ENCODE measurements at places on chromosomes 3 and 15. TPM values are rescaled to one million over a fixed set of nuclear protein-coding genes. Genes with fewer than 3 reads are reported as not detected.

Gene MST1R
- total RNA-seq: 1.8 TPM

Gene XIRP1
- 0.10 TPM for total RNA-seq

Gene ZNF662
- 5.7 TPM for total RNA-seq

Gene GOLIM4
- 26.0 TPM for total RNA-seq

Data from mesenteric fat pad (tissue), 1 donor.